ENCODE measurements at places on chromosomes 12 and 14. TPM values are rescaled to one million over a fixed set of nuclear protein-coding genes. Genes with fewer than 3 reads are reported as not detected.

GRCh38 chr12:117226505-117226904 is 36.2 kb upstream of the FBXO21 start:
- DNase-seq: no peak

DNA sequence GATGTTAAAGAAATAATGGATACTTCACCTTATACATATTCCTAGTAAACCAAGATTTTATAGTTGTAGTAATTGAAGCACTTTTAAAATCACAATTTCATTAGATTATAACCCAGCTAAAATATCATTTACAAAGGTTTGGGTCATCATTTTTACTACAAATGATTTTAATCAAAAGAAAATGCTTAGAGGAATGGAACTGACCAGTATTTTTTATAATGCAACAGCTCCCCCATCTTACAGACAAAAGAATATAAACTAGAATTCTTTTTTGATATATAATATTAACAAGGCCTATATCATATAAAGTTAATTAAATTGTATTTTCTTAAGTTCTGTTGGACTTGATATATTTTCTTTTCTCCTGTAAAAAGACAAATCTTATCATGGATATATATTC is 20.4 kb upstream of the LRFN5 start:
- DNase-seq: no peak

DNA sequence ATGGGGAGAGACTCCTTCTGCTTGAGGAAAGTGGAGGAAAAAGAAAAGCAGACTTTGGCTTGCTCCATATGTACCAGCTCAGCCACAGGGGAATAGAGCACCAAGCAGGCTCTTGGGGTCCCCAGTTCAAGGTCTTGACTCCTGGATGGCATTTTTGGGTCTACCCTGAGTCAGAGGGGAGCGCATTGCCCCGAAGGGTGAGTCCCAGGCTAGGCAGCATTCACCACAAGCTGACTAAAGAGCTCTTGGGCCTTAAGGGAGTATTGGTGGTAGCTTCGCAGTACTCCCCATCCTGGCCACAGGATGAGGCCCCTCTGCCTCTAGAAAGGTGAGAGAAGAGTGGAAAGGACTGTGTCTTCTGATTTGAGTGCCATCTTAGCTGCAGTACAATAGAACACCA is 19.8 kb upstream of the UNC79 start:
- no peak for DNase-seq

DNA sequence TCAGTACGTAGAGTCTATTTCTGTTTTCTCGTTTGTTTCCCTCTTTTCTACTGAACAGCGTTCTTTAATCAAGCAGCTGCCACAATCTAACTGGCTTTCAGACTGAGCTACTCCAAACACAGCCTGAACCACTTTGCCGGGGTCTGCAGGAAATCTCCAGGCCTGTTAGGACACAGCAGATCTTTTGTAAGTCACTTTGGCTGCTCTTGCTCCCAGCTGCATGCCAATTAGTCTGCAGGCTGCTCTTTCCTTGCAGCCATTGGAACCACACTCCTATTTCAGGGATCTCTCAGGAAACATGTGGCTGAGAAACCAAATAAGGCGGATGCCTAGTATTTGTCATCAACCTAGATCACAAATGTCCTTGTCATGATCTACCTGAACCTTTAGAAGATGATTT is 73.6 kb downstream of the TMTC1 start:
- DNase-seq: no peak

GRCh38 chr14:53701108-53701875 is 255.3 kb downstream of the BMP4 start:
- no peak for DNase-seq

DNA sequence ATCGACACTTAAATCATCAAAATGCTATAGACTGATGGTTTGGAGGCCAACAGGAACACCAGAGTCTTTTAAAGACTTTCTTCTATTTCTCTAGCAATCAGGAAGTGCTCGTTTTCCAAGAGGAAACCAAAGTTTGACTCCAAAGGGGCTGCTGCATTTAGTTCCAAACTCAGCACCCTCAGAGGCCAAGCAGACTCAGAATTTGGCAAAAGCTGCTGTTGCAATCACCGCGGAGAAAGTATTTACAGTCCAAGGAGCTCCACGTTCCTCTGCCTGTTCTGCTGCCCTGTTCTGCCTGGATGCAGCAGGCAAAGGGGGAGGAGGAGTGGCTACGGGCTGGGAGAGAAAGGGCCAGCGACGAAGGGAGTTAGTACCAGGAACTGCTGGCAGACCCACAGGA is 325.1 kb downstream of the BCL11B start:
- DNase-seq: no peak

DNA sequence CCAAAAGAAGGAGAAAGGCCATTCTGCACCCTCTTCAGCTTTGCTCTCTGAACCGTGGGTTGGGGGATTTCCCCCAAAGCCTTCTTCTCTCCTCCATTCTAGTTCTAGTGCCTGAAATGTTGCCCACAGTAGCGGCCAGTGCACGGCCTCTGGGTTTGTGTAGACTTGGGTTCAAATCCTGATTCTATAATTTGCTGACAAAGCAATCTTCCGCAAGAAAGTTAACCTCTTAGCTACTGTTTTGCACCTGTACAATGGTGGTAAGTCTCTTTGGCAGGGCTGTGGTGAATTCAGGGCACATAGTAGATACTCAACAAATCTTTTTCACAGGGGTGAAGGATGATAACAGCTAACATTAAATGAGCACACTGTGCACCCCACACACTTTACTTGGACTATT is 5.8 kb upstream of the CACNA1C start:
- no peak for DNase-seq

DNA sequence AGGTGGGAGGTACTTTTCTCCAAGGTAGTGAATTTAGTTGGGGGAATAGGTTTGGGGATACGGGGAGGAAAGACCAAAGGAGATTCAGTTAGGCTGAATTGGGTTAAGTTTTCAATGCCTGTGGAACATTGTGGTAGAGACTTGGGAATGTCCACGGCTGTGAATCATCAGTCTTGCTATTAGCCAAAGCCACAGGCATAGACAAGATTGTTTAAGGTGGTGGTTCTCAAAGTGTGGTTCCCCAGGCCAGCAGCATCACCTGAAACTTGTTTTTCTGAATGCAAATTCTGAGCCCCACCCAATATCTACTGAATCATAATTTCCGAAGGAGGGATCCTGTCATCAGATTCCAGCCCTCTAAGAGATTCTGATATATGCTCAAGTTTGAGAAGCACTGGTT is 316.2 kb downstream of the EGLN3 start:
- DNase-seq: no peak

GRCh38 chr12:95699579-95699978 is 91.0 kb downstream of the NTN4 start:
- no peak for DNase-seq

DNA sequence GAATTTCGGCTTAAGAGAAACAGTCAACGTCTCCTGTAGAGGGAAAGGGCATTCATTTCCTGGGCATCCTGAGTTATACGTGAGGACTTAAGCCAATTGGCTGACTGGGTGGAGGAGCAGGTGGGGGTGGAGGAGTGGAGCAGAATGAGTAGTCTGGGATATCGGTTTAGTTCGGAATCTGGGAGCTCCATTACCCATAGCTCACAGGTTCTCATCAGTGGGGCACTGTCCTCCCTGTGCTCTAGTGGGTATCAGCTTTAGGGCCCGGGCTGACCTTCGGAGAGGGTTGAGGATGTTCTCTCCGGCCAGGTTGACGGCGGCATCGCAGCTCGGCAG is 704 bp downstream of the SDR39U1 start:
- DNase-seq: no peak

GRCh38 chr12:22285846-22286245 is 48.7 kb downstream of the ST8SIA1 start:
- DNase-seq: no peak

- no peak for DNase-seq
Observed at GRCh38 chr14:31387091-31387490, 33.3 kb downstream of the HEATR5A start.

DNA sequence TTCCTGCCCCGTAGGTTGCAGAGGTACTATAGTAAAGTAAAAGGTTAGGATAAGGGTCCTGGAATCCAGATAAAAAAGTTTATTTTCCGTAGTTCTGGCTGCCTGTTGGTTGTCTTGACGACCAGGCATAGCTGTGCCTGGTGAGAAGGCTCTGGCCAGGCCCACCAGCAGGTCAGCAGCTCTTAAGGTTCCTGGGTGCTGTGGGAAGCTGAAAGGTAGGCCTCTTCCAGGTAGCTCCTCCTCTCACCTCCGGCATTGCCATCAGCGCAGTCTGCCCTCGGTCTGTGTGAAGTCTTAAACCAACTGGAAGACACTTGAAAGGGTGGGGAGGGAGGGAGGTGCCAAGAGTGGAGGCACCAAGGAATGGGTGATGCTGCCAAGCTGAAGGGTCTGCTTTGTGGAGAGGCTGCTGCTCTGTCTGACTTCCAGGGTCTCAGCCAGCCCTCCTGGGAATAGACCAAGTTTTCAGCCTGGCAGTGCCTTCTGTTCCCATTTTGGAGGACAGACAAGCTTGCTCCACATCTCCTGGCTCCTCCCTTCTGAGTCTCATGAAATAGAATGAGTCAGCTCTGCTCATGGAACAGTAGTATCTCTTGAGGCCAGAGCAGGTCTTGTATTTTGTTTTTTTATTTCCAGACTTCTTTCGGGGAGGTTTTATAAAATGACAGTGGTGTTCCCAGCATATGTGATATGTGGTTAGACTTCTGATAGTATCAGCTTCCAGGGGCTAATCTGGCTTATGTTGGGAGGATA is 5.2 kb upstream of the ACADS start:
- no peak for DNase-seq

DNA sequence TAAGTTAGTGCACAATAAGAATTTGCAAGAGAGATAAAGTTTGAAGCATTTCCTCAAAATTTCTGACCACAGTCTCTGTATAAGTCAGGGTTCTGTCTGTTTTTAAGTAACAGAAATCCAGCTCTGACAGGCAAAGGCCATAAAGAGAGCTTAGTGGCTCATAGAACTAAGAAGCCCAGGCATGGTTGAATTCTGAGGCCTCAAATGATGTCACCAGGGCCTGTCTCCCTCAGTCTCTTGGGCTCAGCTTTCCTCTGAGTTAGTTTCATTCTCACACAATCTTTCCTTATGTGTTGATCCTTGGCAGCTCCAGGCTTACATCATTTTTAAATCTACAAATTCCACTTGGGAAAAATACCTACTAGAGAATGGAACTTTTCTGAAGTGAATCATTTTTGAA is 173.4 kb upstream of the ATP2B1 start:
- no peak for DNase-seq

DNA sequence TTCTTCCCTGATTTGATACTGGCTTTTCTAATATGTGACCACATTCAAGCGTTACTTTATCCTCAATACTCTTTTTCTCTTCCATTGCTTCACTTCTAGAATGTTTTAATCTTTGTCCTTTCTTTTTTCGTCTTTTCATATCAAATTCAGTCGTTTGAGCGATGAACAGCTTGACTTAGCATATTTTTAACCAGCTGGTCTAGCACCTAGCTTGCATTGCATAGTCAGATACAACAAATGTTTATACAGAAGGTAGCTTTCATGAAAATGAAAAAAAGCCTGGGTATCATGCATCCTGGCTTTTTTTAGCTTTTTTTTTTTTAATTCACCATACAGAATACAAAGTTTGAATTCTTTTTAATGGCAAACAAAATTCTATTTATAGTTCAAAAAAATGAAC is 1.2 kb downstream of the SOX5 start:
- DNase-seq: no peak

- no peak for DNase-seq
Observed at GRCh38 chr12:41621291-41621690, 433.2 kb downstream of the PDZRN4 start.

DNA sequence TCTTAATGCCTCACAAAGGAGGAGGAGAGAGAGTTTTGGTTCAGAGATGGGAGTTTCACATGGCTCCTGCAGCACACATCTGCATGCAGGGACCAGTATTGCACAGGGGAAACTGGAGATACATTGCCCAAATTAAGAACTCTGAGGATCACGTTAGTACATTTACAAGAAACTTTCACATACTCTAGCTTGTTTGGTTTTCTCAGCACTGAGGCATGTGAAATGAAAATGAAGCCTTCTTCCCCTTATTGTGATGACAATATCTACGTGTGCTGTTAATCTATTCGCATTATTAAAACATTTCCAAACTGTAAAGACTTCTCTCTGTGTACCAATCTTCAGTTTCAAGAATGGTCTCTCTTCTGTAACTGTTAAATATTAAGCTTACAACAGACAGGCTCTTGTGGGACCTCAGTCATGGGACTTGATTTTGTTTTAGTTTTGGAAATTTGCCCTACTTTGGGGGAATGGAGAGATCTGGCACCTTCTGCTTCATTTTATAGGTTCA is 124.7 kb downstream of the DAAM1 start:
- no peak for DNase-seq

DNA sequence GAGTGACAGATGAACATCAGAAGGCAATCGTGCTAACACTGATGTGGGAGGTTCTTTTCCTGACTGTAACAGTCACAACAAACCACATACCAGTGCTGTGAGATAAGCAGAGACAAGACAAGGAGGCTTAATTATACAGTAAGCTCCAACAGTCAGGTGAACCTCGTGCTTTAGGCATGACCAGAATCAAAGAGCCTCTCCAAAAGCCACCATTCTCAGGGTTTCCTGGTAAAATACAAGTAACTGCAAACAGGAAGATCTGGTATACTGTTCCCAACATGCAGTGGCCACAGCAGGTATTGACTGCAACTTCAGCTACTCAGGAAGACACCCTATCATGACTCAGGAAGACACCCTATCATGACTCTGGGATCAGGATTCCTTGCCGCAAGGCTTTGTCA is 47.3 kb upstream of the GTF2A1 start:
- DNase-seq: no peak

Gene ADCY6
- 0.05 TPM for total RNA-seq

Gene RD3L
- not detected for total RNA-seq

Gene RAD51AP1
- 43.5 TPM for total RNA-seq

Gene PRH2
- total RNA-seq: not detected

Gene CYP27B1
- 3.3 TPM for total RNA-seq

Gene CLEC6A
- total RNA-seq: not detected

Gene NKX2-1
- not detected for total RNA-seq

Gene SLCO1B1
- total RNA-seq: not detected

Gene RXYLT1
- total RNA-seq: 9.5 TPM

Gene NPAS3
- total RNA-seq: not detected

Gene SMAGP
- 3.1 TPM for total RNA-seq

Gene OTX2
- total RNA-seq: not detected

Gene TAMALIN
- total RNA-seq: 5.8 TPM

Gene PTHLH
- total RNA-seq: not detected

Gene KCNC2
- total RNA-seq: not detected

Gene ZC2HC1C
- 2.4 TPM for total RNA-seq

Gene IKZF4
- total RNA-seq: 19.4 TPM

Gene SLC6A13
- total RNA-seq: not detected

Gene KRT75
- total RNA-seq: not detected

All from activated CD4-positive, alpha-beta memory T cell treated with anti-CD3 and anti-CD28 coated beads, Interleukin-2, amount 10 ng/mL, durations not matched to agents 7 days and 5 days (primary cell).